Activated CD8-positive, alpha-beta memory T cell treated with anti-CD3 and anti-CD28 coated beads for 4 hours (primary cell): ENCODE measurements at places on chromosomes 7 and 10.

DNA sequence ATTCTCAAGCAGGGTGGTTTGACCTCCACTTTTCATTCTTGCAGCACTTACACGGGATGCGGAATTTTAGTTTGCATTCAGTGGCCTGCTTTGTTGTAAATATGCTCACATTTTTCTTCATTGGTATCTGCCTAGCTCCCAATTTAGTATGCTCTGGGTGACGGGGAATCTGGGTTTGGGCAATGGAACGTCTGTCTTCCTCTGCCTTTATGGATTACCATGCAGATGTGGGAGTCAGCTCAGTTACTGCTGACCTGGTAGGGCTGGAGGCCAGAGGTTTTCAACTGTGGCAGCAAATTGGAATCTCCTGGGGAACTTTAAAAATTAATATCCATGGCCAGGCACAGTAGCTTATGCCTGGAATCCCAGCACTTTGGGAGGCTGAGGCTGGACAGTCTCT, 161.6 kb downstream of the CAMK1D start:
- no peak for DNase-seq

DNA sequence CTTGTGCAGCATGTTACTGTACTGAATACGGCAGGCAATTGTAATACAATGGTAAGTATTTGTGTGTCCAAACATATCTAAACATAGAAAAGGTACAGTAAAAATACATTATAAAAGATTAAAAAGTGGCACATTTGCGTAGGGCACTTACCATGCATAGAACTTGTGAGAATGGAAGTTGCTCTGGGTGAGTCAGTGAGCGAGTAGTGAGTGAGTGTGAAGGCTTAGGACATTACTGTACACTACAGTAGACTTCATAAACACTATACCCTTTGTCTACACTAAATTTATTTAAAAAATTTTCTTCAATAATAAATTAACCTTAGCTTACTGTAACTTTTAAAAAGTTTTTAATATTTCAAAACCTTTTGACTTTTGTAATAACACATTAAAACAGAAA, 37.5 kb downstream of the BPGM start:
- no peak for DNase-seq

DNA sequence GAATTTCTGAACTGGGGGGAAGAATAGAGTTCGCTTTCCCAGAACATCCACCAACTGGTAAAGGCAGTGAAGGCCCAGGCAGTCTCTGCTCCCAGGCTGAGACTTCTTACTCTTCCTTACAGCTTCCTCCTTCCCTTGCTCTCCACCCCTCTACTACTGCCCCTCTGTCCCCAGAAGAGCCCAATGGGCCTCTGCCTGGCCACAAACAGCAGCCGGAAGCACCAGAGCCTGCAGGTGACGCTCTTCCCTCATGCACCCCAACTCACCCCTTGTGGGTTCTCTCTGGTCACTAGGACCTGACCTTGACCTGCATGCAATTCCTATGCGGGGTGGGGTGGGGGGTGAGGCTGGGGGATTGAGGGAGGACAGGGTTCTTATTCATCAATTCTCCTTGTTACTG, 16.5 kb downstream of the FAM131B start:
- no peak for DNase-seq

DNA sequence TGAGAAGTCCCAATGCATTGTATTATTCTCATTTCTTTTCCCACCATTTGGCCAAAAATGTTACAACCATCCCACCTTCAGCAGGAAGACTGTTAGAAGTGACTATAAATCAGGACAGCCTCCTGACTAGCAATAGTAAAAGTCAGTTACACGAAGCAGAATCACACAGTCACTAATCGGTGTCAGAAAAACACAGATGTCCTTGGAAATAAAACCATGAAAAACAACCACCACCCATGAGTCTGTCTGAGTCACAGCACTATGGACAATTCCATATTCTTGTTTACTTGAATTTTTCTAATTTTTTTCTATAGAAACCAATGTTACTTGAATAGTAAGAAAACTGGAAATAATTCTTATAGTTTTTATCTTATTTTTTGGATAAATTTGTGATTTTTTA, 81.9 kb upstream of the FRMD4A start:
- DNase-seq: no peak

GRCh38 chr7:106572394-106573124, 88.4 kb downstream of the CCDC71L start:
- no peak for DNase-seq

DNA sequence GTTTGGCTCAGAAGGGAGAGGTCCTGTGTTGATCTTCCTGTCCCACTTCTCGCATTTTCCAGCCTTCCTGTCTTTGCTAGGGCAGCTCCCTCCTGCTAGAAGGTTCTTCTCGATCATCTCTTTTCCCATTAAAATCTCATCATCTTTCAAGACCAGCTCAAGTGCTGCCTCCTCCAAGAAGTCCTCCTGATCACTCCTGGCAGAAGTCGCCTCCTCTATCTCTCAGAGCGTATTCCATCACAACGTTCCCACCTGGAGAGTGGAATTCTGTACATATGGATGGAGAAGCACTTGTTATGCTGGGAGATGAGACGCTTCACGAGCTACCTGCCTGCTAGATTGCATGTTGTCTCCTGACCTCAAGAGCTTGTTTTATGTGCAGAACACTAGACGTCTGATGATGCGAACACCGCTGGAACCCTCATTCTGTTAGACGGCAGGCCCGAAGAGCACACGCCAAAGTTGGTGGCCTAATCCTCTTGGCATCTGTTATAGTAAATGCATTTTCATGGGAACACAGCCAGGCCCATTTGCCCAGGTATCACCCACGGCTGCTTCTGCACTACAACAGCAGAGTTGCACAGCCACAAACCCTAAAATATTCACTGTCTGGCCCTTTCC, 68.0 kb upstream of the INSIG1 start:
- DNase-seq: no peak

DNA sequence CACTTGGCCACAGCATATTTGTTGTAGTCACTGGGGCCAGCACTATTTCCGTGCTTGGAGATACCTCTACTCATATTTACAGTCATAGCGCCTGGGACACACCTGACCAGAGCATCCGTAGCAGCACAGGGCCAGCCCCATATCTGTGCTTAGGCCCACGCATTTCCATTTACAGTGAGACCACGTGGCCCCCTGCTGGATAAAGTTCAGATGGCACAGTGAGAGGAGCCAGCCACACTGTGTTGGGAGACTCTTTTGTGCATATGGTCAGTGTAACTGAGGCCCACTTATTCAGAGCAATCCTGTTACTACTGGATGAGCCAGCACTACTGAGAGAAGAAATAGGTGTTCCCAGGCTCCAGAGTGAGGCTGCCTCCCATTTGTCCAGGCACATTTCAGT, 455.3 kb downstream of the REEP3 start:
- DNase-seq: no peak

DNA sequence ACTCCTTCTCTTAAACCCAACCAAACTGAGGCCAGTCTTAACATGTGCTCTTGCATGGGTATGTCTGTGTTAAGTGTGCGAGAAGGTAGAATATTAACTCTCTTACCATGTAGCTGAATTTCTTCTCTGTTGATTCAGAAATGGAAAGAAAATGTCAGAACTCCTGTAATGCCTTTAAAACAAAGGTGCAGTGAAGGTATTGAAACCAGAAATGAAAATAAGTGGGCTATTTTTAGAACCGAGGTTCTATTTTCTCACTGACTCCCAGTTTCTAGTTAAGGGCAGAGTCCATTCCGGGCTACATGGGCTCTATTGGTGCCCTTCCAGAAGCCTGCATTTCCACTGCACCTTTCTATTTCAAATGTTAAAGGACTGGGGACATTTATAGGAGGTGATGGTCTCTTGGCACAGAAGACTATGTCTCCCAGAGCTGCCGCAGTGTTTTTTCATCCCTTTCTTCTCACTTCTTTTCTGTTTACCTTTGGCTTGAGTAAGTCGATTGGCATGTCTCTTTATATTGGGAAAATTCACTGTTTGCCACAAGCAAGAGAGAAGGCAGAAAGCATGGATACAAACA, 174.9 kb downstream of the LRMDA start:
- no peak for DNase-seq

GRCh38 chr7:38839851-38840250, 69.1 kb downstream of the VPS41 start:
- DNase-seq: no peak

DNA sequence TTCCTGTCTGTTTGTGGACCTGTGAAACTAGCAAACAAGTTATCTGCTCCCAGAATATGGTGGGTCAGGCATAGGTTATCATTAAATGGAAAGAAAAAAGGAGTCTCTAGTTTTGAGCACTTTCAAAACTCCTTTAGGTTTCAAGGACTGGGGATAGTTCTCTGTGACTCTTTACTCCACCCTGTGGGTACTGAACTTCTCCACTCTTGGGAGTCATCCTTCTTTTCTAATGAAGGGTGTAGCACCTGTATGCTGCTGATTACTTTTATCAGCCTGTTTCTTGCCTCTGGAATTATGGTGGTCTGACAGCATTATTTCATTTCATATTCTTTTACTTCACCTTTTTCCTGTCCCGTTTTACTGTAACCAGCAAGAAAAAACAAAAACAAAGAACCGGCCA, 6.7 kb downstream of the GNAI1 start:
- DNase-seq: no peak

- no peak for DNase-seq
Measured at GRCh38 chr10:89438525-89438924, 24.2 kb downstream of the IFIT5 start.

DNA sequence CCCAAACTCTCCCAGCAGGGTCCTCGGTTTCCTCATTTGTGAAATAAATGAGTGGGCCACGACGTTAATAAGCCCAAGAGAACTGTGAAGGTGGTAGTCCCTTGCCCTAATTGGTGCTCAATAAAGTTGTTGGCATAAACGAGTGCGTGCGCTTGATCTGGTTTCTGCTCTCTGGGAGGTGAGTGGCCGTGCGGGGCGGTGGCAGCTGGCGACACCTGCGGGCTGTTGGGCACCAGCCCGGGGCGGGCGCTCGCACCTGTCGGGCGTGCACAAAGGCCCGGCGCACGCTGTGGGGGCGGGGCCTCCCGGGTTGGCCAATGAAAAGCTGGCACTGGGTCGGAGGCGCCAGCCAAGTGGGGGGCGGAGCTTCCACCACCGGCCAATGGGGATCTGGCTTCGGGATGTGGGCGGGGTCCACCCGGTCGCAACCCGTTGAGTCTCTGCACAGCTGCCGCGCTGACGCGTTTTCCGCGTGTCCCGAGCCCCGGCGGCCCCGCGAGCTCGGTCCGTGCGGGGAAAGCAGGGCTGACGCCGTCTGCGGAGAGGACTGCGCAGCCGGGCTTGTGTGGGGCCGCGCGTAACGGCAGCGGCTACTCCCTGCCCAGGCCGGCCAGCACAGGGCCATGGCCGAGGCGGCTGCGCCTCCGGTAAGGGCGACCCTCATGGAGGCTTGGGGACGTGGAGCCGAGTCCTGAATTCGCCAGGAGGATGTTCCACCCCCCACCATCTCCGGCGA, 23.0 kb downstream of the ZNF783 start:
- peak; percentile 95 for DNase-seq

- DNase-seq: no peak
Measured at GRCh38 chr10:646118-646524, 43.3 kb downstream of the DIP2C start.

DNA sequence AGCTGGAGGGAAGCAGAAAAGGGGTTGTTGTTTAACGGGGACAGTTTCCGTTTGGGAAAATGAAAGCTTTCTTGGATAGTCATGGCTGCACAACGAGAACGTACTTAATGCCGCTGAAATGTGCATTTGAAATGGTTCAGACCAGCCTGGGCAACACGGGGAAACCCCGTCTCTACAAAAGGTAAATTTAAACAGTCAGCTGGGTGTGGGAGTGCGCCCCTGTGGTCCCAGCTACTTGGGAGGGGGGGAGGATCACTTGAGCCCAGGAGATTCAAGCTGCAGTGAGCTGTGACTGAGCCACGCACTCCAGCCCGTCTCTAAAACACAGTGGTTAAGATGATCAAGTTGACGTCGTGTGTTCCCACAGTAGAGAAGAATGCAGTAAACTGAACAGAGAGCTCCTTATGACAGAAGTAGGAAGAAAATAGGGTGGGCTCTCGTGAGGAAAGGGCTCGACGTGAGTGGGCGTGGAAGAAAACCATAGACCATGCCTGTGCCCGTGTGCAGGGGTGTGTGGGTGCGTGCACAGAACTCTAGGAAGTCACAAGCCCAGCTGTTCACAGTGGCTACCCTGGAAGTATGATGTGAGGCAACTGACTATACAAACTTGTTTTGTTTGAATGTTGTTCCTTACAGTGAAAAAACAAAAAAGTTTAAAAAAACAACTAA, 4.1 kb upstream of the FUOM start:
- DNase-seq: no peak

- DNase-seq: no peak
Measured at GRCh38 chr10:126065751-126066377, 169.5 kb downstream of the FANK1 start.

GRCh38 chr10:28326516-28327490, 23.9 kb upstream of the MPP7 start:
- DNase-seq: no peak

DNA sequence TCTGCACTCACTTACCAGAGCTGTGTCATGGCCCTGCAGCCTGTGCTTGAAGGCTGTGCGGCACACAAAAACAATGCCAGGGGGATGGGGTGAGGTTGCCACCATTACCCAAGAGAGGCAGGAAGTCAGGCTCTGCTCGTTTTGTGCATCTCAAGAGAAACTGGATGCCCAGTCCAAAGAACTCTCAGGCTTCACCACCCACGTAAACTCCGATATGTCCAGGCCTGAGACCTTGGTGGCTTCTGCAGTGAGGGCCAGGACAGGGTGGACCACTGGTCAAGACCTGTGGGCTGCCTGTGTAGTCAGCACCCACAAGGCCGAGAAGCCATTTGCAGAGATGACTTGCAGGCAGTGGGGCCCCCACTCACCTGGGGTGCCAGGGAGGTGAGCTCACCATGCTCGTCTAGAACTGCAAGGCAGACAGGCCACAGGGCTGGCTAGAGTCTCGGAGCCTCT, 54.7 kb upstream of the EBF3 start:
- DNase-seq: no peak

DNA sequence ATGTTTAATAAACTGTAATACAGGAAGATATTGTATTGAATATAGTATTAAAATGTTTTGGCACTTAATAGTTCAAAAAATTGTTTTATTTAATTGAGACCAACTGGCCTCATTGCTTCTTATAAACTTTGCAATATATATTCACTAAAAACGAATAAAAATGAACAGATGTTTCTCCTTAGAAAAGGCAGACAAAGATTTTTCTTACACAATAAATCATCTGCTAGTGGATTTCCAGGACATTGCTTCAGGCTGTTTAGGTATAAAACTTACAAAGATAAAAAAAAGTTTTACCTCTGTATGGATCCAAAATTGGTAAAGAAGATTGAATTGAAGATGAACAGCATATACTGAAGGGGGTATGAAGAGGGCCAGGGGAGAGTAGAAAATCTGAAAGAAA, 143.6 kb downstream of the AGMO start:
- no peak for DNase-seq

- DNase-seq: no peak
Measured at GRCh38 chr10:90718182-90718581, 139.7 kb downstream of the HTR7 start.

DNA sequence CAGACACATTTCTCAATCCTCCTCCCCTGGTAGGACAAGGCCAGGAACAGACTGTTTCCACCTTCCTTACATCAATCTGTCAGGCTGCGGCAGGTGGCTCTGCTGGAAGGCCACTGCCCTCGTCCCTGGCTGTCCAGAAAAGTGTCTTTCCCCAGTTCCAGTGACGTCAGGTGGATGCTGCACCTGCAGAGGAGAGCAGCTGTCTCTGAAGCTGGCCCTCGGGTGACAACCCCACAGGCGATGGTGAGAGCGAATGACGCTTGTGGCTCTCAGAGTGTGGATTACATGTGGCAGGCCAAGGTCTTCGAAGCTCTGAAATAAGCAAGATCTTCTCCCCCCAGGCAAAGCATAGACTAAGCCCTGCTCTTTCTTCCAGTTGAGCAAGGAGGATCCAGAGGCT, 146.9 kb upstream of the RET start:
- no peak for DNase-seq

GRCh38 chr10:118563373-118563890, 32.0 kb downstream of the PRLHR start:
- no peak for DNase-seq
